Epithelial cell of alveolus of lung (primary cell): ENCODE measurements at places on chromosomes 2 and 18. TPM values are rescaled to one million over a fixed set of nuclear protein-coding genes. Genes with fewer than 3 reads are reported as not detected.

Gene TCF23
- not detected in 2 replicates for total RNA-seq

Gene SRD5A2
- not detected in 2 replicates for total RNA-seq

Gene GPR155
- total RNA-seq, result 1.6 and 2.2 TPM in 2 replicates

Gene PLCL1
- total RNA-seq, result 0.65 and 0.88 TPM in 2 replicates

Gene CYP27C1
- 0.26 and 0.48 TPM in 2 replicates for total RNA-seq

Gene GPR45
- total RNA-seq, result not detected in 2 replicates

Gene CPO
- total RNA-seq, result not detected in 2 replicates

Gene SMAD7
- 23.8 and 26.3 TPM in 2 replicates for total RNA-seq

Gene TBR1
- under 0.01 and 0.32 TPM in 2 replicates for total RNA-seq

Gene FIGN
- 1.0 and 5.3 TPM in 2 replicates for total RNA-seq

Gene ESPNL
- 0.39 and 2.9 TPM in 2 replicates for total RNA-seq

Gene SLC11A1
- 0.13 TPM in 1 of 2 replicates, not detected in the other for total RNA-seq

Gene ATP8B1
- total RNA-seq, result 5.5 and 10.9 TPM in 2 replicates

Gene SEMA4C
- total RNA-seq, result 26.6 and 49.0 TPM in 2 replicates

Gene MBOAT2
- 31.4 and 34.9 TPM in 2 replicates for total RNA-seq

Gene RNF125
- total RNA-seq, result 0.56 and 0.65 TPM in 2 replicates

Gene TOGARAM2
- 0.13 TPM in 1 of 2 replicates, not detected in the other for total RNA-seq

Gene LOXHD1
- total RNA-seq, result not detected in 2 replicates

Gene CYS1
- 0.39 TPM in 1 of 2 replicates, not detected in the other for total RNA-seq

Gene LIMS3
- 0.48 and 1.7 TPM in 2 replicates for total RNA-seq

Gene PAIP2B
- 0.52 and 1.0 TPM in 2 replicates for total RNA-seq

Gene ZSWIM2
- not detected in 2 replicates for total RNA-seq

Gene MAL
- not detected in 2 replicates for total RNA-seq

Gene RAB10
- 95.4 and 98.7 TPM in 2 replicates for total RNA-seq

Gene RNU2-63P
- not detected in 2 replicates for total RNA-seq

Gene TLX2
- total RNA-seq, result not detected in 2 replicates

Gene MBD5
- 11.5 and 26.3 TPM in 2 replicates for total RNA-seq

Gene KIF5C
- 0.24 and 2.1 TPM in 2 replicates for total RNA-seq

Gene SLC5A7
- total RNA-seq, result not detected in 2 replicates
